Activated naive CD4-positive, alpha-beta T cell treated with Interleukin-2 at 50 U/mL for 16 hours (primary cell): ENCODE measurements at places on chromosomes 12 and 14.

DNA sequence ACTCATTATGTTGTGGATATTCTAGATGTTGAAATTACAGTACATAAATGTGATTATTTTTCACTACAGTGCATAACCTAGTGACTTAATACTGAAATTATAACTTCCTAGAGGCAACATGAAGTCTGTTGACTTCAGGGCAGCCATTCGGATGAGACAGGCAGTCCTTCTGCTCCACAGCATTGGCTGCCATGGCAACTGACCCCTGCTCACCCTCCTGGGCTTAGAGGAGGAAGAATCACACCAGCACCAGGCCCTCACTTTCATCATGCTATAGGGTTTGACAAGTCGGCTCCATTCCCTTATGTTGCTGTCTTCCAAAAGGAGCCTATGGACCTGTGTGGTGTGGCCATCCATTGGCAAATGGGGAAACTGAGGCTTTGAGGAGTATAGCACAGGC is 233.5 kb upstream of the TMEM132C start:
- DNase-seq: no peak

DNA sequence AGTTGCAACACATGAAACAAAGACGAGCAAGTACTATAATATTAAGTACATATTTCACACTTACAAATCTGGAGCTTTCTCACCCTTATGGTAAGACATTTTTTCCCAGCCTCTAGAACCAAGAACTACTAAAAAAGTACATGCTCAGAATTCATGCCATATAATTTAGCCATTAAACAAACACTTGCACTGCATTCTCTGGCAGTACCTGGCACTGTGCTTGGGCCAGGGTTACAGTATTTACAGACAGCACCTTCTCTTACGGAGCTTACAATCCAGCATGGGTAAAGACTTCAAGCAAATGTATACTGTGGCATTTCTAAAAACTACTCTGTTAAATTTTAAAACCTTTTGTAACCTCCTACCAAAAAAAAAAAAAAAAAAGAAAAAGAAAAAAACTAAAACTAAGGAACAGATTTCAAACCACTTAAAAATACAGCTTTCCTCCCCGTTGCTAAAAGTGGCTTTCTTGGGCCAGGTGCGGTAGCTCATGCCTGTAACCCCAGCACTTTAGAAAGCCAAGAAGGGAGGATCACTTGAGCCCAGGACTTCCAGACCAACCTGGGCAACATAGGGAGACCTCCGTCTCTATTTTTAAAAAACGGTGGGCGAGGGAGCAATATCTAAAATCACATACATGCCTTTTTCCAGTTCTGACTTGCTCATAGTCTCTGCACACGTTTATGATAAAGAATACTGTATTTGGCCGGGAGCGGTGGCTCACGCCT is 956 bp downstream of the GNPTAB start:
- DNase-seq: no peak

GRCh38 chr12:52495389-52495788 is 2.3 kb upstream of the KRT6A start:
- DNase-seq: no peak

- DNase-seq: no peak
These were observed 18.6 kb downstream of the SH2B3 start for GRCh38 chr12:111424189-111424792.

DNA sequence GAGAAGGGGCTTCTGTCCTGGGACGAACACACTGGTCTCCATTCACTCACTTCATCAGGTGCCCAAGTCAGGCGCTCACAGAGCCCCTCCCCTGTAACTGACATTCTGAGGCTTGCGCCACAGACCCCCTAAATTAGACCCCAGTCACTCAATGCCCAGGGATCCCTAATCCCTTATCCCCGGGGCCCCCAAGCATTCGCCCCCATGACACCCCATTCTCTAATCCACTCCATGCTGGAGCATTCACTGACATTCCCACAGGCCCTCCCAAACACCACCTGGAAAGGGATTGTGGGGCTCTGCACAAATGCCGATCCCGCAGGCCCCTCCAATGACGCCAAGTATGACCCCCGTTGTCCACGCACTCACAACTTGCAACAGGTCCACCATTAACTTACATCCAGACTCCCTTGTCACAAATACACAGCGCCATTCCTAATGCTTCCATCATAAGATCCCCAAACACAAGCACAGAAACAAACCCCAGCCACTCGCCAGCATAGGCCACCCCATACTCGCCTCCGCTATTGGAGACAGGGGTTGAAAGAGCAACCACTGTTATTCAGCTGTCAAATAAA is 1.5 kb downstream of the ZNF605 start:
- DNase-seq: no peak
